ENCODE measurements at places on chromosomes 3 and 15.

GRCh38 chr3:140448001-140448400 is 229.9 kb upstream of the TRIM42 start:
- no peak for DNase-seq

GRCh38 chr3:194757647-194758061 is 72.0 kb downstream of the FAM43A start:
- no peak for DNase-seq

GRCh38 chr3:141746962-141747361 is 8.9 kb downstream of the RNF7 start:
- no peak for DNase-seq

- DNase-seq, result no peak
Measured at GRCh38 chr15:84785053-84785452, 32.1 kb upstream of the ALPK3 start.

DNA sequence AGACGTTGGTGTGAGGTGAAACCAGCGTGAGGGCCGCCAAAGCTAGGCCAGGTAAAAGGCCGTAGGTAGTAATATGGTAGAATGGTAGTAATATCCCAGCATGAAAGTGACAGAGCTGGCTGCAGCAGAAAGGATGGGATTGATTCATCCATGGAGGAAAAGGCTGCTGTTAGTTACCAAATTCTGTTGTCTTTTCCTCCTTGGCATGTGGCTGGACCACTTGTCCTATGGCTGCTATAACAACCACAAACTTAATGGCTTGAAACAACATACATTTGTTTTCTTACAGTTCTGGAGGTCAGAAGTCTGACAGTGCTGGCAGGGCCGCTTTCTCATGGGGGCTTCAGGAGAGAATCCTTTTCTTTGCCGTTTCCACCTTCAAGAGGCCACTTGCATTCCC is 47.8 kb upstream of the CHST2 start:
- DNase-seq, result no peak

DNA sequence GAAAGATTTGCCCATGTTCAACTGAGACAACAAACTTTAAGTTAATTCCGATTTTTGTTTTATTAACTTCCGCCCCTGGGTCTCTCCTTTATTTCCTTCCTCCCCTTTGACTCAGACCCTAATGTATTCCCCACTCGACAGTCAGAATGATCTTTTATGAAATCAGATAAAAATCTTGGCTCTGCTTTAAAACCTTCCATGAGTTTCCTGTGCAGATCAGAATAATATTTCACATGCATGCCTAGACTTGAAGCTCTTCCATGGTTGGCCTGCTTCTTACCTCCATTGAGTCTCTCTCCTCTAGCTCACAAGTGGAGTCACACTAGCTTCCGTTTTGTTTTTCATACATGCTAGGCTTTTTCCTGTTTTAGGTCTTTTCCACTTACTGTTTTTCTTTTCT is 116.8 kb upstream of the SPATA16 start:
- DNase-seq, result no peak

DNA sequence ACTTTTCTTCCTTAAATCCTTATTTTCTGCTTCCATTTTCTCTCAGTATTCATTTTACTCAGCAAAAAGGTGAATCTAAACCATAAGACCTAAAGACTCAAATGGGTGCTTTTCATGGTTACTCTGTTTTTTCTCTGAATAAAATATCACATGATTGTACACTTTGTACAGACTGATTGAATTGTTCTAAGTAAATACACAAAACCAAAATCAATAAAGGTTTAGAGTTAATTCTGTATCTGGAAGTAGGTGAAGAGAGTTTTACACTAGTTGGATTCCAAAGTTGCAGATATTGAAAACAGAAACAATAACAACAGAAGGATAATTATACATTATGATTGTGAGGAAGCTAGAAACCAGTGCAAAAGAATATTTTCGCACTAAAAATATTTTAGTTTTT is 546.2 kb downstream of the TUSC7 start:
- DNase-seq, result no peak

DNA sequence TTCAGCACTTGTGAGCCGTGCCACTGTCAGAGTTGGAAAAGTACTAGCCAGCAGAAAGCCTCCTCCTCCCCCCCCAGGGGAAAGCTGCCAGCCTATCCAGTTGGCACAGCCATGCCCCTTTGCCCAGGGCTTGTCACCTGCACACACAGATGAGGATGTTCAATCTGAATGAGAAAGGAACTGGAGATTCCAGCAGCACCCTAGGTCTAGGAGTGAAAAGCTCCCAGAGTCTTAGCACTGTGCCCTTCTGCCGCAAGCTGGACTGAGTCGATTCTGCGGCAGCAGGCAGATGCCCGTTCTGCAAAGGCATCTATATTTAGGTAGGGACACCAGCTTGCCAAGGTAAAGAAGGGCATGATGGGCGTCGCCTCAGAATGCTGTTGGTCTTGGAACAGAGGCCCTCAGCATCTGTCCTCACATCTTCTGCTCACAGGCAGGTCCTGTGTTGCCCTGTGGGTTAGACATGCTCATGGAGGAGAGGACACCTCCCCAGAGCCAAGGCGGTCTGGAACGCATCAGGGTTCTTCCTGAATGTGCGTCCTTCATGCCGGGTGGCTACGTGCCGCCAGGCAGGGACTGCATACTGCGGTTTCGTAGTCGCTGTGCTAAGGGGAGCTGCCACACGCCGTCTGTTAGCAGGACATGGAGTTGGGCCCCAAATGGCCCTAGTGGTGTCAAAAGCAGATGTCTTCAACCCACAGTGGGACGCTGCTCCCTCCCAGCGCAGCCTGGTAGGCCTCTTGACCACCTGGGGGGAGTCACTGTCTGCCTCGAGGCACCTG is 109.5 kb downstream of the VGLL4 start:
- DNase-seq, result no peak

GRCh38 chr3:113105093-113105449 is 106.3 kb upstream of the BOC start:
- no peak for DNase-seq

DNA sequence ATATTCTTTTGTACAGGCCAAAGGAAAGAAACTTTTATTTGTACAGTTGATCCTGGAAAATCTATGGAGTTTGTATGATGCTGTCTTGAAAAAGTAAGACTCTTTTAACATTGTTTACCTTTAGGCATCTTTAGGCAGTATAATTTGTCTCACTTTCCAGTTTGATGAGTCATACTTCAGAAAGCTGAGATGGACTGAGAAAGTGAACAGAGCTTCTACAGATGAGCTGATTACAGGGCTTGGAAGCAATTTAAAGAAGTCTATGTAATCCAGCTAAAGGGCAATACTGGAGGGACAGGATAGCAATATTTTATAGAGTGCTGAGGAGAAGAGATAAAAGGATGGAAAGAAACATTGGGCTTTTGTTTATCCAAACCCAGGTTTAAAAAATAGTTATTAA is 123.5 kb upstream of the GOLGA6L4 start:
- peak; percentile 14 for DNase-seq

DNA sequence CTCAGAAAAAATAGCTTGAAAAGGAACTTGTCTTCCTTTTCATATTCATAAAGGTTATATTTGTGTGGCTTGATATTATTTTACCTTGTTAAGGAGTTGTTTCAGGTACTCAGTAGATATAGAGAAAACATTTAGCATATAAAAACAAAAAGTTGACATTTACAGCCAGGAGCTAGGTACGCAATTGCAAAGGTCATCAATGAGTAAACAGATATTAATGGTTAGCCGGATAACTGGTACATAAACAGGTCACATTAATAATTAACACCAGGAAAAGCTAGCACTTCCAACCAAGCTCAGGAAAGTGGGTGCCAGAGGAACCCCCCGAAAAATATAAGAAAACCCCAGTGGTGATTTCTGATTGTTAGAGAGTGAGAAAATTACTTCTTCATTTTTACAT is 146.6 kb upstream of the NR2F2 start:
- DNase-seq, result no peak

DNA sequence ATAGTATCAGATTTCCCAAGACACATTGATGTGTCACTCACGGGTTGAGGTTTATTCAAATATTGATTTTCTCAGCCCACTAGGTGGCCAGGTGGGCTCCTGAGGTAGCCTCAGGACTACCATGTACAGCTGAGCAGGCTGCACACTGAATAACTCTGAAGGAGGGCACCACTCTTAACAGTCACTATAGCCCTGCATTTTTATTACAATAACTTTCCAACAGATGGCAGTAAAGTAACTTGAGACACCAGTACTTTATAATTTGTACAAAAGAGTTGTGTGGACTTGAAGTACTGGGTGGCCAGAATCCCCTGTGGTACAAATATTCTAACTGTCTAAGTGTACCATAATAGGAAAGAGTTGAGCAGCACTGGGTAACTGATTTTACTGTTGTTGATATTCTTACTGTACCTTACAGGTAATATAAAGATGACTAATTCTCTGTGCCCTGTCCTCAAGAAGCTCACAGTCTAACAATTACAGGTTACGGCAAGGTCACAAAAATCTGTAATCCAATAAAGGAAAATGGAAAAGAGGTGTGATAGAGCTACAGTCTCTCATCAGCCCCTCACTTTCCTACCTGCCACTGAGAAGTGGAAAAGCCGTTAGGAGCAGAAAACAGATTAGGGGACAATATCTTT is 76.0 kb downstream of the ETFA start:
- DNase-seq, result peak; percentile 70

GRCh38 chr3:151635905-151636304 is 97.8 kb upstream of the AADACL2 start:
- no peak for DNase-seq

DNA sequence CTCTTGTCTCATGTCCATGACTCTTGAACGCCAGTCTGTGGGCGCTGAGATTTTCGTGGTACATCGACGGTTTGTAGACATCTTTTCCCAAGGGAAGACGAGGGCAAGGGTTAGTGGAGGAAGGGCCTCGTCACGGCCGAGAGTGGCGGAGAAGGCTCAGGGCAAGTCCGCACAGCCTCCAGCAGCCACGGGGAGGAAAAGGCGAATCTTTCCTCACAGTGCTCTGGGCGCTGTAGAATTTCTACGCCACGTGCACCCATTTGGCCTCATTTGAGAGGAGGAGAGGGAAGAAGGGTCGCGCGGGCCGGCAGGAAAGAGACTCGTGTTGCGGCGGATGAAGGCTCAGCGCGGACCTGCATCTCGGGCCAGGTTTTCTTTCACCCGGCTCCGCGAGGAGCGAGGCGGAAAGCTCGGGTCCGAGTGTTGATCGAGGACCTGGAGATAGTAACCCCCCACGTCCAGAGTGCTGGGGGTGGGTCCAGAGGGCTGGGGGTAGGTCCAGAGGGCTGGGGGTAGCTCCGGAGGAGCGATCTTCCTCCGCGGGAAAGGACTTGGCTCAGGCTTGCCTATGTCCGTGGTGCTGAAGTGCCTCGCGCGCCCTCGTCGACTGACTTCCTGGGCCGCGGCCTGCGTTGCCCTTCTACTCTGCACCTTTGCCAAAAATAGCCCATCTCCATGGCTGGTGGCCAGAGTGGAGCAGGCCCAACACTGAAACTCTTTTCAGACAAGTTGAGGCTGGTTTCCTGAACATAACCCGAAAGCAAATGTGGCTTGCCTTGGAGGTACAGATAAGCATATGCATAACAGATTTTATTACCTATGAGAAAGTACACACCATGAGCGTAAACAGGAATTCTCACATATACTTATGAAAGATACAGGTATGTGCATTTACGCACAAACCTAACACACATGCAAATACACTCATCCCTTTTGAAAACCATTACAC is 1.1 kb downstream of the SLC35G2 start:
- DNase-seq, result peak; percentile 27

GRCh38 chr3:174216946-174217718 is 642.0 kb upstream of the NAALADL2 start:
- DNase-seq, result no peak

DNA sequence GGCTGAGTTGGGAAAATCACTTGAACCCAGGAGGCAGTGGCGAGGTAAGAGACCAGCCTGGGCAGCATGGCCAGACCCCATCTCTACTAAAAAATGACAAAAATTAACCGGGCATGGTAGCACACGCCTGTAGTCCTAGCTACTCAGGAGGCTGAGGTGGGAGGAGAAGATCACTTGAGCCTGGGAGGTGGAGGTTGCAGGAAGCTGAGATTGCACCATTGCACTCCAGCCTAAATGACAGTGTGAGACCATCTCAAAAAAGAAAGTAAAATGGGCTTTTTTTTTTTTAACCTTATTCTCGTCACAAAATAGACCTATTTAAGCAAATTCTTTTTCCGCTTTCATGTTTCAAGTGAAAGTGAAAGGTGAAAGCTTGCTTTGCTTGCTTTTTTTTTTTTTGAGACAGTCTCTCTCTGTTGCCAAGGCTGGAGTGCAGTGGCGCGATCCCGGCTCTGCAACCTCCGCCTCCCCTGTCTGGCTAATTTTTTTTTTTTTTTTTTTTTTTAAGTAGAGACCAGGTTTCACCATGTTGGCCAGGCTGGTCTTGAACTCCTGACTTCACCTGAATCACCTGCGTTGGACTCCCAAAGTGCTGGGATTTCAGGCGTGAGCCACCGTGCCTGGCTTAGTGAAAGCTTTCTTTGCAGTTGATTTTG is 3.6 kb downstream of the PDIA3 start:
- no peak for DNase-seq

GRCh38 chr3:5339967-5340535 is 152.5 kb downstream of the EDEM1 start:
- DNase-seq, result no peak

DNA sequence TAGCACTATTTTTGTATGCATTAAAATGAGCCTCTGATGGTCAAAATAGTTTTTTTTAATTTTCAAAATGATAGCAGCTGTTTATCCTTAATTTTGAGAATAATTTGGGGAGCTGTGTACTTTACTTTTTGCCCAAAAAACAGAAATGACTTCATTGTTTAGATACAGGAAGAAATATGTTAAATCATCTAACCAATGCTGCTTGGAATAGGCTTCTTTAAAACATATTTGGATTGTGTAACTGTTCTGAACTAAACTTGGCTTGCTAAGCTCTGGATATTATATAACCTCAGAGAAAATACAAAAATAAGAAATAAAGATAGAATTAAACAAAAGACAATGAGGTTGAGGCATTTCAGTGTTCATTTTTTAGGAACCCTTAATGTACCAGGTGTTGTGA is 119.3 kb downstream of the SERPINI1 start:
- DNase-seq, result no peak

DNA sequence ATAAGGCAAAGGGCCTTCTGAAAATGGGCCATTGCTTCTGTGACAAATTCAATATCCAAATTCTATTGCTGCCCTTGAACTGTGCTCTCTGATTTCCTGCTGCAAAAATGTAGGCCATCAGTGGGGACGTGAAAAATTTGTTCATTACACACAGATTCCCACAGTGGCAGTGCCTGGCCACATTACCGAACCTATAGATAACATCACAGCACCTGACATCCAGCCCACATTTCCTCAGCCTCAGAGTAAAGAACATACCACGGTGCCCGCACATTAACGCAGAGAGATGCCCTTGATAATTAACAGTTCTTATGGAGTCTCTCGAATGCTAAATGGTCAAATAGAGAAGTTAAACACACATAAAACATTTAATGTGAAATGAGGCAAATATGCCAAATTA is 931.6 kb upstream of the CFAP20DC start:
- no peak for DNase-seq

GRCh38 chr3:31189971-31190370 is 295.5 kb upstream of the GADL1 start:
- DNase-seq, result no peak

- DNase-seq, result no peak
Measured at GRCh38 chr3:177089110-177089509, 108.2 kb downstream of the TBL1XR1 start.

Data from HFFc6 (cell line).